ENCODE measurements at places on chromosomes 5 and 9. TPM values are rescaled to one million over a fixed set of nuclear protein-coding genes. Genes with fewer than 3 reads are reported as not detected.

Gene TLR4
- 2.2 TPM for total RNA-seq

Gene CTNND2
- total RNA-seq = not detected

Gene PTCD2
- total RNA-seq = 8.0 TPM

Gene TAF11L5
- not detected for total RNA-seq

Gene KCNV2
- total RNA-seq = not detected

Gene PCAT7
- not detected for total RNA-seq

Gene ACOT12
- 0.17 TPM for total RNA-seq

Gene SLC30A5
- 65.1 TPM for total RNA-seq

Gene BAAT
- total RNA-seq = not detected

Gene TRAF2
- 9.2 TPM for total RNA-seq

Gene TNFSF15
- total RNA-seq = 0.09 TPM

Gene HRCT1
- total RNA-seq = 0.16 TPM

Data from bronchial smooth muscle cell (primary cell).